ENCODE measurements at places on chromosomes 2 and 18.
A peak's percentile ranks its signal among the peaks of the same experiment; 100 is the strongest.

- DNase-seq = no peak
Measured at GRCh38 chr18:22723773-22724172, 209.4 kb upstream of the RBBP8 start.

- DNase-seq = peak; percentile 72
Measured at GRCh38 chr2:230134496-230135129, 65.9 kb upstream of the SLC16A14 start.

GRCh38 chr2:235563056-235563910 is 69.4 kb downstream of the AGAP1 start:
- DNase-seq = no peak

- no peak for DNase-seq
Measured at GRCh38 chr18:9811978-9812377, 73.8 kb upstream of the TXNDC2 start.

DNA sequence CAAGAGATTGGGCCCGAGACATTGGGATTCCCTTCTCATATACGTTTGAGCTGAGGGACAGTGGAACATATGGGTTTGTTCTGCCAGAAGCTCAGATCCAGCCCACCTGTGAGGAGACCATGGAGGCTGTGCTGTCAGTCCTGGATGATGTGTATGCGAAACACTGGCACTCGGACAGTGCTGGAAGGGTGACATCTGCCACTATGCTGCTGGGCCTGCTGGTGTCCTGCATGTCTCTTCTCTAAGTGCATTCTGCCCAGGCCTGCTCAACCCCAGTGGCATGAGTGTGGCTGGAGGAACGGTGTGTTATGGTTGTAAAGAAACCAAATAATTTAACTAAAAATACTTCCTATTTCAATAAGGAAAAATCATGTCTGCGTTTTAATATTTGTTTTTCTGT is 29.9 kb downstream of the CPO start:
- DNase-seq = no peak

GRCh38 chr2:23563673-23564614 is 179.0 kb downstream of the KLHL29 start:
- DNase-seq = no peak

GRCh38 chr2:66445925-66446871 is 11.3 kb downstream of the MEIS1 start:
- DNase-seq = peak; percentile 78

DNA sequence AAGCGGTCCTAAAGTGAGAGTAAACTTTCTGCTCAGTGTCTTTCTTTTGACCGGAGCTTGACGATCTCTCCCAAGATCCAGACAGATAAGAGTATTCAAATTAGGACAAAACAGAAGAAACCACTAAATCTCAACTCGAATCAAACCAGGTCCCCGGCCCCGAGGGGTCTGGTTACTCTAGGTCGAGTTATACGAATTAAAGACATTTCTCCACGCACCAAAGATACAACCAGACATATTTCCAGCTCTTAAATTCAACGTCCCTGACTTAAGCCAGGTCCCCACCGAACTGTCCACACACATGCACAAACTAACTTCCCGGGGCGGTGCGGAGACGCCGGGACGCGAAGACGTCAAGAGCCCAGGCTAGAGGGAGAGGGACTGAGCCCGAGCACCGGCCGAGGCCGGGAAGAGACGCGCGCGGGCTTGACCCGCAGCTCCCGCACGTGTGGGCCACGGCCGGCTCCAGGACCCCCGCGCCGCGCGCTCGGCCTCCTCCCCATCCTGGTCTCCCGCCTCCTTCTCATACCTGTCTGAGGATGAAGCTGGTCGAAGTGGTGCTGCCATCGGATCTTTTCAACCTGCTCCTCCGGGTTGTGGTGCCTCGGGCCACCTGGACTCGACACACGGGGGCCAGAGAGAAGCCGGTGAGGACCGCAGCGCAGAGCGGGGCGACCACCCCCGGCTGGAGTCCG is 896 bp downstream of the CACNB4 start:
- peak; percentile 27 for DNase-seq

GRCh38 chr2:55408918-55409868 is 10.5 kb downstream of the CCDC88A start:
- peak; percentile 76 for DNase-seq

GRCh38 chr2:190540048-190540447 is 5.5 kb upstream of the NEMP2 start:
- DNase-seq = peak; percentile 49

GRCh38 chr2:38835015-38835601 is 40.6 kb downstream of the DHX57 start:
- DNase-seq = peak; percentile 56

GRCh38 chr2:133526530-133527300 is 41.5 kb downstream of the NCKAP5 start:
- no peak for DNase-seq

DNA sequence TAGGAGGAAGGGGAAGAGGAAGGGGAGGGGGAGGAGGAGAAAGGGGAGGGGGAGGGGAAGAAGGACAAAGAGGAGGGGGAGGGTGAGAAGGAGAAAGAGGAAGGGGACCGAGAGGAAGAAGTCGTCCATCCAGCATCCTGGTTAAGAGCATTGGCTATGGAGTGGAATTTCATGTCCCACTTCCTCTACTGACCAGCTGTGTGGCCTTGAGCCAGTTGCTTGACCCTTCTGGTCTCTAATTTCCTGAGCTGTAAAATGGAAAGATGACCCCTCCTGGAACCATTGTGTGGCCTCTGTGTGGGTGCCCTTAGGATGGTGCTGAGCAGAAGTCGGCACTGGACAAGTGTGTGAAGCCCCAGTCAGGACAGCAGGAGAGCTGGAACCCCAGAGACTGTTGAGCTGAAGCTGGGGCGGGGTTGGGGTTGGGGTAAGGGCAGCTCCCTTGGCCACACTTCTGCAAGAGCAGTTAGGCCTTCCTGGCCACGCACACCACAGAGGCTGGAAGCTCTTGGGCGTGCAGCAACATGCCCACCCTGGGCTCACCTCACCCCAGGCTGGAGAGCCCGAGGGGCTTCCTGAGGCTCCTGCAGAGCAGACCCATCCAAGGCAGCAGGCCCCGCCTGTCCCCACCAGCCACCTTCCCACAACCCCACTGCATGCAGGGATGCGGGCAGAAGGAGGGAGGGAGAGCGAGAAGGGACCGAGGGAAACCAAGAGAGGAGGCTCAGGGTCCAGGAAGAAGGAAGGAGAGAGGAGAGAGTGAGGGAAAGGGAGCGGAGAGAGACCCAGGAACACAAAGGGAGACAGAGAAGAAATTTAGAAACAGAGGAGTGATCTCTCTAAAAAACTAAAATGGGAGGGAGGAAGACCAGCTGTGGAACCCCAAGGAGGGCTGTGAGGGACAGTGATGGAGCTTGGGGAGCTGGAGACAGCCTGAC is 16.2 kb downstream of the ADRA2B start:
- no peak for DNase-seq

- no peak for DNase-seq
Measured at GRCh38 chr2:133666621-133667020, 98.4 kb upstream of the NCKAP5 start.

DNA sequence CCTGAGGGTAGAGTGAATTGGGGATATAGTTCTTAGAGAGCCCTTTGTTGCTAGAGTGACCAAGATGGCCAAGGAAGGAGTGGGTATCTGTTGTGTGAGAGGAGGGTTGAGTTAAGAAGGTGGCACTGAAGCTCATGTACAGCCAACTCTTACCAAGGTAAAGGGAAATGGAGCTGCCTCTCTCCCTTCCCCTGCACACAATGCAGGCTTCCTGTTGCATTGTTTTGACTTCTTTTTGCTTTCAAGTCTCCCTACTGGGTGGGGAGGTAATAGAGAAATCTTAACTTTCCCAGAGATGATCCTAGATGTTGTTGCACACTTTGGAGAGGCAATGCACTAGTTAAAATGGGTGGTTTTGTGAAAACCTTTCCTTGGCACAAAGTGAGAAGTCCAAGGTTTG is 23.8 kb downstream of the HOXD1 start:
- no peak for DNase-seq

- no peak for DNase-seq
Measured at GRCh38 chr2:163799807-163800206, 64.0 kb upstream of the FIGN start.

- DNase-seq = no peak
Measured at GRCh38 chr2:173119069-173119807, 43.6 kb downstream of the MAP3K20 start.

- DNase-seq = no peak
Measured at GRCh38 chr2:128607911-128608506, 289.3 kb upstream of the HS6ST1 start.

GRCh38 chr18:70461323-70462077 is 172.7 kb downstream of the SOCS6 start:
- no peak for DNase-seq

DNA sequence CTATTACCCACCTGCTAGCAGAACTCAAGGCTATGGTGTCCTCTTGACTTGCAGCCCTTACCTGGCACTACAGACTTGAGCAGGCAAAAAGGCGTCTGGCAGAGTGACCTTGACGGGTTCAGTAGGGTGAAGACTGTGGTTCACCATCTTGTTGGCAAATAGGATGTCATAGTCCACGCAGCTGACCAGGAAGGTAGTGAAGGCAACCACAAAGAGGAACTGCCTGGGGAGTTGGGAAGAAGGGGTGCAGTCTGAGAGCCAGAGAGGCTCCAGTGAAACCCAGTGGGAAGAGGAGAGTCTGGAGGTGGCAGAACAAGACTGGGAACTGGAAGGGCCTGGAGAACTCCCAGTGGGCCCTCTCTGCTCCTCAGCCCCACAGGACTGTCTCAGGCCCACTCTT is 4.1 kb downstream of the ATG9A start:
- peak; percentile 65 for DNase-seq

DNA sequence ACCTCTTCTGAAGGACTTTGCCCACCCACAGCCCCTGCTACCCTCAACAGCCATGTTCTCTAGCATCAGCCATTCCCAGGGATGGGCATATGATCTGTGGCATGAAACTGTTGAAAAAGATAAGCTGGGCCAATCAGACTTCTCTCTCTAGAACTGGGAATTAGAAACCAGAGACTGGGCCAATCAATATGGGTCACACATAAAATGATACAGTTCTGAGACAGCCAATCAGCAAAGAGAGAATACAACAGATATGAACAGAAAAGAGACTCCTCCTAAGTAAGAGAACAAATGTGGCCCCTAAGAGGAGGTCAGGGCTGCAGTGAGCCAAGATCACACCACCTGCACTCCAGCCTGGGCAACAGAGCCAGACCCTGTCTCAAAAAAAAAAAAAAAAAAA is 2.1 kb downstream of the KIDINS220 start:
- DNase-seq = peak; percentile 17

GRCh38 chr2:196131949-196132925 is 39.1 kb downstream of the STK17B start:
- DNase-seq = peak; percentile 50

DNA sequence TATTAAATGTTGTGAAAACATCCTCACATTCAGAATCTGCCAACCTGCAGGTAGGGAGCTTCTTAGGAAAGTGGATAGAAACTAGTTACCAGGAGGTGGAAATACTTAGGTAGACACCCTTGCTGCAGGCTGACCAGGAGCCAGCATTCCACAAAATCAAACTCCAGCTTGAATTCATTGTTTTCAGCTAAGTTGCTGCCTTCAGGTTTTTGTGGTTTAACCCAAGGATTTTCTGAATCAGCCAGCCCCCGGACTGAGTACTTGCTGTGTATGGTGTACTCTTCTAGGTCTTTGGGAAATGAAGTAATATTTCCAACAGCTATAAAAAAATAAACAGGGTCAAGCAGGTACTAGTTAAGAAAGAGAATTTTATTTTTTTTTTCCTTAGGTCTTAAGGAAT is 192.1 kb upstream of the CHST9 start:
- no peak for DNase-seq

DNA sequence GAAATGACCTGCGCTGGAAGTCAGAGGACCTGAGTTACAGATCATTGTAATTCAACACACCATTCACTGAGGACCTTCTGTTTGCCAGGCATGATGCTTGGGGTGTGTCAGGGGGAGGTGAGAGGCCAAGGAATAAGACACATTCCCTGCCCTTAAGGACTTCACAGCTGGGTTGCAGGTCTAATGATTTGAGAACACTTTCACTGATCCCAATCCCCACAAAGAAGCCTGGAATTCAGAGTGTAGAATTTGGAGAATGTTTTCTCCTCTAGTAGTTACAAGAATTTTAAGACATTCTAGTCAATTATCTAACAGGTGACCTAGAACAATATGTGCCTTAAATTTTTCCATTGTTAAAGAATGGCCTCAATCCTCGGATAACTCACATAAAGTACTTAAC is 322.4 kb downstream of the TNS1 start:
- no peak for DNase-seq

- DNase-seq = no peak
Measured at GRCh38 chr2:240159251-240159839, 18.9 kb upstream of the OTOS start.

DNA sequence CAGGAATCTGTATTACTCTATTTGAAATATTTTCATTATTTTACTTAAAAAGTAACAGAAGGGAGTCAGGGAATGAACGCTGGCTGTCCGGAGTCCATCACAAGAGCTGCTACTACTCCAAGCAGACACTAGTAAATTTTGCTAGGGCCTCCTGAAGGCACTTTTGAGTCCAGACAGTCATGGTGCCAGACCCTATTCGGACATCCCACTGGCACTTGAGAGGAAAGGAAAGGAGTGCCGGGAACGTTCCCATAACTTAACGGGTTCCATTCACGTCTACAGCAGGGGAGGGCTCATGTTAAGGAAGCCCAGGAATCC is 563 bp upstream of the GMCL1 start:
- DNase-seq = no peak

DNA sequence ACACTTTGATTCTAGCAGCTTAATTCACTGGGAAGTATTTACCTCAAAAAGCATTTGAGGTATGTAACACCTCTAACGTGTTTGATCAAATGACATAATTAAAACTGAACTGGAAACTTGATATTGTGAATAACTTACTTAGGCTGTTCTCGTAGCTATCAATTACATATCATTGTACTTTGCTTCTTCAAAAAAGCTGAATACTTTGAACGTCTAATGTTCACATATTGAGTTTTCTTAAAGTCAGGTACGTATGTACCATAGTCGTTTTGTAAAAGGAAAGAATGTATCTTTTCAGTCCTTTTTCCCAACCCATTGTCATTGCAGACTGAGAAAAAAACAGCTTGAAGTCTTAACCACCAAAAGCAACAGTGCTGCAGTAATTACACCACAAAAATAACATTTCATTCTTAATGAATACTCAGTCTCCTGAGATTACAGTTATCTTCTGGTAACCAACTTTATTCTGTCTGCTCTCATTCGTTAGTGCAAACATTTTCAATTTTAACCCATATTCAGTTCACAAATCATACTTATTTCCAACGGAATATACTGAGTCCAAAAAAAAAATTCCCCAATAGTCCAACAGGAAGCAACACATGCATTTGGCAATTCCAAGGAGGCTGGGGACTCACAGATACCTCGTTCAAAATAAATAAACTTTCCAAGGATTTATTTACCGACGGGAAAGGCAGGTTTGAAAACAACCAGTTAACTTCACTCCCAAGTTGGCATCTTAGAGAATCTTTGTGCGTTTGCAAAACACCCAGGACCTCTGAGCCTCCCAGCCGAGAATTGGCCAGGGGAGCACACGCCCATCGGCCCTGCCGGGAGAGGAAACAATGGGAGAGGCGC is 1.1 kb downstream of the CHN1 start:
- no peak for DNase-seq

- no peak for DNase-seq
Measured at GRCh38 chr2:201208563-201209252, 25.8 kb downstream of the CASP10 start.

- no peak for DNase-seq
Measured at GRCh38 chr18:12234451-12235190, 19.5 kb upstream of the CIDEA start.

Measured in hematopoietic multipotent progenitor cell treated with erythropoietin and hydrocortisone succinate and interleukin-3 and kit ligand, for 4 days (in vitro differentiated cells).